ENCODE measurements at places on chromosomes 6 and 20. TPM values are rescaled to one million over a fixed set of nuclear protein-coding genes. Genes with fewer than 3 reads are reported as not detected.

RFX6 gene
- total RNA-seq, result not detected

ID1 gene
- 204 TPM for total RNA-seq

C2 gene
- total RNA-seq, result not detected

HLA-DQA1 gene
- not detected for total RNA-seq

HLA-DRB5 gene
- total RNA-seq, result not detected

GPRC6A gene
- not detected for total RNA-seq

MEI4 gene
- total RNA-seq, result not detected

EDN1 gene
- total RNA-seq, result 244 TPM

PAK1IP1 gene
- total RNA-seq, result 35.6 TPM

DCDC2 gene
- not detected for total RNA-seq

LY6G6D gene
- not detected for total RNA-seq

ADAM33 gene
- total RNA-seq, result not detected

PAX1 gene
- total RNA-seq, result not detected

BMP5 gene
- total RNA-seq, result 1.7 TPM

SCUBE3 gene
- total RNA-seq, result 0.72 TPM

HDGFL1 gene
- not detected for total RNA-seq

TBX18 gene
- total RNA-seq, result 41.4 TPM

NUP153 gene
- 65.7 TPM for total RNA-seq

TXLNB gene
- total RNA-seq, result 0.22 TPM

FKBP1A gene
- 412 TPM for total RNA-seq

HSPA12B gene
- 23.8 TPM for total RNA-seq

PRSS16 gene
- not detected for total RNA-seq

CASP8AP2 gene
- total RNA-seq, result 29.3 TPM

C6orf52 gene
- not detected for total RNA-seq

SPATA2 gene
- total RNA-seq, result 3.6 TPM

SLC2A10 gene
- total RNA-seq, result 9.3 TPM

CST1 gene
- total RNA-seq, result 0.27 TPM

GCNT2 gene
- total RNA-seq, result 19.8 TPM

TAAR6 gene
- total RNA-seq, result not detected

BPIFB2 gene
- total RNA-seq, result not detected
